ENCODE measurements at places on chromosomes 16 and 17.
A peak's percentile ranks its signal among the peaks of the same experiment; 100 is the strongest.

DNA sequence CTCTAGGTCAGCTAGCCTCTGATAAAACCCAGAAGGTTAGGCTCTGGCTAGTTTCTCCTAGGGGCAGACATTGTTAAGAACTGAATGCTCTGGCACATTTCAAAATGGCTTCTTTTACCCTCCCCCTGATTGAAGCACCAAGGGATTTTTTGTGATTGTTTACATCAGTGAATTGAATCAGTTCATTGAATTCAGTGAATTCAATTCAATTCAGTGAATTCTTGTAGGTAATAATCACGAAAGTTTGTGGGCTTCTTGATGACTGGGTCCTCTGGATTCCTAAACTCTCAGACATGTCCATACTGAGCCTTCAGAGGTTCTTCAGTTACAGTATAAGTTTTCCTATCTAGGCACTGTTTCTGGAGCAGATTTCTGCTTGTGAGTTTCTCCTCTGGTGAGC lies 135.2 kb upstream of the ELAC2 start:
- no peak for DNase-seq

- DNase-seq: no peak
Observed at GRCh38 chr17:79124513-79125209, 50.0 kb downstream of the ENGASE start.

DNA sequence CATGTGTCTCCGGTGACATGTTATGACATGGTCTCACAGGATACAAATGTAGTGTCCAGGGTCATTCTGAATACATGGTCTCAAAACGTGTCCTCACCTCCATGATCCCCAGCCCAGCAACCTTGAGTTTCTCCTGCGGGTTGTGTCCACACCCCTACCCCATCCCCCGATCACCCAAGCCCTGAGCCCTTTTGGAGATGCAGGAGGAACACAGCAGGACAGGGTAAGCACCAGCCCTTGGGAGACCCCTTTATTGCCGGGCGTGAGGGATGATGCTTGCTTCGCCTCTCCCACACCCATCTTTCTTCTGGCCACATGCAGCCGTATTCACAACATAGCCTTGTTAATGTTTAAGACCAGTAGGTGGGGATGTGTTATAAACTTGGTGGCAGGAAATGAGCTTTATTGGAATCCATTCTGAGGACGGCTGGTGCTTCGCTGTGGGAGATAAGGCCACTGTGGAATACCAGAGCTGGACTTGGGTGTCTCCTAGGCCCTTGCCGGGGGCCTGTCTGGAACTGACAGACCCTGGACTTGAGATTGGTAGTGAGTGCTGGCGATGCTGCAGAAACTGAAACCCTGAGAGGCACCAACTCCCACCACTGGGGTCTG lies 5.5 kb downstream of the TMEM132E start:
- no peak for DNase-seq

- no peak for DNase-seq
Observed at GRCh38 chr17:34845296-34845695, 116.0 kb downstream of the CCT6B start.

GRCh38 chr17:66625311-66625767 lies 209.6 kb upstream of the CACNG5 start:
- DNase-seq: peak; percentile 70

DNA sequence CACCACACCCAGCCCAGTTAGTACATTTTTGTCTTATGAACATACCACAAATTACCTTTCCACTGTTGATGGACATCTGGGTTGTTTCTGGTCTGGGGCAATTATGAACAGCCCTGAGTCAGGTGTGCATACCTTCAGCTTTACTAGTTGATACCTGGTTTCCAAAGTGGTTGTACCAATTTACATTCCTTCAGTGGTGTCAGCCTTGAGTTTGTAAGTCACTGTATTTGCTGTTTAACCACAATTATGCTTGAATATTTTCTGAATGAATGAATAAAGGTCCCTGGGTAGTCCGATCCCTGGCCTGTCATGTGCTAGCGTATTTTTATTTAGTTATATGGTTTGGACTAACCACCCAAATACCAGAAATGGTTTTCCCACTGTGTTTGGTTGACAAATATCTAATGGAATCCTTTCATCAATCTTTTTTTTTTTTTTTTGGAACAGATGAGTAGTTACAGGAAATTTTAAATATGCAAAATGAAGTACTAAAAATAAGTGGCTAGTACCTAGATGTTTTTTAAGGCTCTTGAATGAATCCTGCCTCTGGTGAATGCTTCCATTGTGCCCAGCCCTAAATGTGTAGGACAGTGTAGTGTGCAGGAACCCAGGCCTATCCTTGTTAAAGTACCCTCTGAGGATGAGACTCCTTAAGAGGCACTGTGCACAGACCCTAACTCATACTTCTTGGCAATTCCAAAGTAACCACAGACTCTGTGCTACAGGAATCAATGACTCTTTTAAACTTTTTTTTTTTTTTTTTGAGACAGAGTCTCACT lies 3.7 kb downstream of the DUSP14 start:
- DNase-seq: no peak

- DNase-seq: no peak
Observed at GRCh38 chr17:2084766-2085647, 30.1 kb downstream of the HIC1 start.

DNA sequence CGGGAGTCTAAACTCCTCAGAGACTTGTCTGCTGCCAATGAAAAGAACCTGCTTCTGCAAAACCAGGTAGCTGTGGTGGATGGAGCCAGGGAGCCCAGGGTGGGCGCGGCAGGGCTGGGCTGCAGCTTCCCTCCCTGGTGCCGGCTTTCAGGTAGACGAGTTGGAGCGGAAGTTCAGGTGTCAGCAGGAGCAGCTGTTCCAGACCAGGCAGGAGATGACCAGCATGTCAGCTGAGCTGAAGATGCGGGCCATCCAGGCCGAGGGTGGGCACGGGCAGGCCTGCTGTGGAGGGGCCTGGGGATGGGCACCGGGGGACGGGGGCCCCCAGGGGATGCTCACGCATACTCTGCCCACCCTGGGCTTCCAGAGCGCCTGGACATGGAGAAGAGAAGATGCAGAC lies 3.2 kb upstream of the RAC3 start:
- no peak for DNase-seq

DNA sequence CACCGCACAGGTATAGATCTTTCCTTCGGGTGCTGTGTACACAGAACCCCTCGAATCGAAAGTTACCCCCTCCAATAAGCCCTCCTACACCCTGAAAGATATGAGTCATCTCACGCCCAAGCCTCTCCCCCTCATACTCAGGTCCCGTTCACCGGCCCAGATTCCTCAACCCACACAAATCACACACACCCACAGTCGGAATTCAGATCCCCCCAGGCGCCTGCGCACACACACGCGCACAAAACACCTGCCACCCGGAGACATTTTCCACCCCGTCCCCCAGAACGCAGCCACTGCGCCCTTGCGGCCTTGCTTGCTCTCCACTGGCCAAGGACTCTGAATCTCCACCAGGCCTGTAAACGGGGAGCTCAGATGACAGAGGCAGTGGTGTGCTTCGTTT lies 4.9 kb downstream of the JPH3 start:
- no peak for DNase-seq

Data from hippocampal formation (tissue), 2 donors.